ENCODE measurements at places on chromosomes 12 and 14.

DNA sequence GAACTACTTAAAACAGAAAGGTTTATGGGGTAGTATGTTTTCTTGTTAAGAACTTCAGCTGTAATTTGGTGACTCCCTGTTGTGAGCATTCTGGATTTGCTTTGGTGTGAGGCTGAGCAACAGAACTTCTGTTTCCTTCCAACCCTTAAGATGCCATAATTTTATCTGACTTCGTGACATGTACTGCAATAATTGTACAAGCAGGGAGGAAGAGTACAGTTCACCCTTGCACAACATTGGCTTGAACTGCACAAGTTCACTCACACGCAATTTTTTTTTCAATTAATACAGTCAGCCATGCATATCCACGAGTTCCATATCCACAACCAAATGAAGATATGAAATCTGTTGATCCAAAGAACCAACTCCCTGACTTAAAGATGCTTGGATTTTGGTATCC, 42.9 kb upstream of the ANKS1B start:
- no peak for DNase-seq

- no peak for DNase-seq
Measured at GRCh38 chr14:25349269-25349668, 299.3 kb upstream of the STXBP6 start.

- DNase-seq: no peak
Measured at GRCh38 chr12:115085594-115085993, 401.6 kb upstream of the TBX3 start.

GRCh38 chr12:68497702-68498101, 113.0 kb upstream of the RAP1B start:
- DNase-seq: no peak

GRCh38 chr14:104794099-104794498, 1.4 kb downstream of the AKT1 start:
- DNase-seq: no peak

- DNase-seq: no peak
Measured at GRCh38 chr12:104582739-104583138, 126.0 kb downstream of the CHST11 start.

DNA sequence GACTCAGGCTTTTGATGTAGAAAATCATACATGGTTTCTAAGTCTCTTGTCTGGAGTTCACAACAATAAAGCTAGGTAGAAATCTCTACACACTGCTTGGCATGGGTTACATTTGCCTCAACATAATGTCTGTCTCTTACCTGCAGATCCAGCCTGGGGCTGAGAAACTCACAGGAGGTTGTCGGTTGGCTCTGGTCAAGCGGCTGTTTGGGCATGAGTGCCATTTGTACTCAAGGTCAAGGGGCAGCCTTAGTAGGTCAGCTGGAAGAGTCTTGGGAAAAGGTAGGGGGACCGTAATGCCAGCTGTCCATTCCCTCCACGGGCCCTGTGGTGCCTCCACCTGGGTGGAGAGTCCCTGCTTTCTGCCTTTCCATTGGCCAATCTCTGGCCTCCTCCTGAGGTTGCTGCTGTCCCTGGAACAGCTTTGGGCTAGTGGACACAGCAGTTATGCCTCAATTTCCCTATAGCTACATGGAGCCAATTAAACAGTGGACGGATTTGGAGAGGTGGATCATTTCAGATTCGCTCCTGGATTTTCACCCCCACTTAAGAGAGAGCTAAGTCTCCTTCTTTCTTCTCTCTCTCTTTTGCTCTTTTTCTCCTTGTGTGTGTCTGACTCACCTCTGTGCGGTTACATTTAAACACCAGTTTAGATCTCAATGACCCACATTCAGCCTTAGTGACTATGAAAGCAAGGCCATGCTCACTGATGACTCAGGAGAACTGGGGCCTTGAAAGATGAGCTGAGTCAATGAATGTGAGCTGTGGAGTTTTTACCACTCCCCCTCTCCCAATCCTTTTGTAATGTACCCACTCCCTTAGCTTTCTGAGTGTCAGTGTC, 132.8 kb upstream of the HIF1A start:
- DNase-seq: no peak

GRCh38 chr14:104639471-104639870, 34.9 kb upstream of the TMEM179 start:
- DNase-seq: no peak

- DNase-seq: no peak
Measured at GRCh38 chr12:80015660-80016059, 80.8 kb upstream of the PPP1R12A start.

DNA sequence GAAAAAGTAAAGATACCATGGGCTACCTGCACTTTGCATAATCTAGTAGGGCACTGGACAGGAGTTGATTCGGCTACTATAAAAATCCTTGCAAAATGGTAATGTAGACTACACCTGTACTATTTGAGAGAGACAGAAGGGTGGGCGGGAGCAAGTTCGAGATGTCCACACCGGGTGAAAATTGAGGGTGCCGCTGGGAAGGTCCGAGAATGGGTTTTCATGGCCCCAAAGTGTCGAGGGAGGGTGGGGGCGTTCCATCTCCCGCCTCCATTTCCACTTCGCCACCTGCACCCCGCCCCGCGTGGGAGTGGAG, 648 bp downstream of the SNX6 start:
- DNase-seq: no peak

- DNase-seq: no peak
Measured at GRCh38 chr12:64528616-64529015, 76.7 kb downstream of the TBK1 start.

- DNase-seq: no peak
Measured at GRCh38 chr14:79161571-79161970, 991.4 kb downstream of the NRXN3 start.

- no peak for DNase-seq
Measured at GRCh38 chr14:61420326-61420725, 98.9 kb downstream of the PRKCH start.

DNA sequence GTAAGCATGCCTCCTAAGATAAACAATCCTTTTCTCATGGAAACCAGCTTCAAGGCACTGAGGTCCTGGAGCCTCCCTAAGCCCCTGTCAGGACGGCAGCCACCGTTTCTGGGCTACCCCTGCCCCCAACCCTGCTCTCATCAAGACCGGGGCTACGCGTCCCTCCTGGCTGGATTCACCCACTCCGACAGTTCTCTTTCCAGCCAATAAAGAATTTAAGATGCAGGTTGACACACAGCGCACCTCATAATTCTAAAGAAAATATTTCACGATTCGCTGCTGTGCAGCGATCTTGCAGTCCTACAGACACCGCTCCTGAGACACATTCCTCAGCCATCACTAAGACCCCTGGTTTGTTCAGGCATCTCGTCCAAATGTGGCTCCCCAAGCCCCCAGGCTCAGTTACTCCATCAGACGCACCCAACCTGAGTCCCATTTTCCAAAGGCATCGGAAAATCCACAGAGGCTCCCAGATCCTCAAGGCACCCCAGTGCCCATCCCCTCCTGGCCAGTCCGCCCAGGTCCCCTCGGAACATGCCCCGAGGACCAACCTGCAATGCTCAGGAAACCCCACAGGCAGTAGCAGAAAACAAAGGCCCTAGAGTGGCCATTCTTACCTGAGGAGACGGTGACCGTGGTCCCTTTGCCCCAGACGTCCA, 336.3 kb downstream of the TMEM121 start:
- no peak for DNase-seq

GRCh38 chr12:19398376-19399363, 40.6 kb upstream of the AEBP2 start:
- DNase-seq: no peak

DNA sequence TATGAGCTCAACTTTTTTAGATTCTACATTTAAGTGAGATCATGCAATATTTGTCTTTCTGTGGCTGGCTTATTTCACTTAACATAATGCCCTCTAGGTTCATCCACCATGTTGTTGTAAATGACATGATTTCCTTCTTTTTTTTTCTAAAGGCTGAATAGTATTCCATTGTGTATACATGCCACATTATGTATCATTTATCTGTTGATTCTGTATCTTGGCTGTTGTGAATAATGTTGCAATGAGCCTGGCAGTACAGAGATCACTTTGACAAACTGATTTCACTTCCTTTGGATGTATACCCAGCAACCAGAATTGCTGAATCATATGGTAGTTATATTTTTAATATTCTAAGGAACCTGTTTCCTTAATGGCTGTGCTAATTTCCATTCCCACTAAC, 19.1 kb downstream of the FBXW8 start:
- DNase-seq: no peak

- no peak for DNase-seq
Measured at GRCh38 chr12:66713984-66714383, 35.1 kb upstream of the GRIP1 start.

DNA sequence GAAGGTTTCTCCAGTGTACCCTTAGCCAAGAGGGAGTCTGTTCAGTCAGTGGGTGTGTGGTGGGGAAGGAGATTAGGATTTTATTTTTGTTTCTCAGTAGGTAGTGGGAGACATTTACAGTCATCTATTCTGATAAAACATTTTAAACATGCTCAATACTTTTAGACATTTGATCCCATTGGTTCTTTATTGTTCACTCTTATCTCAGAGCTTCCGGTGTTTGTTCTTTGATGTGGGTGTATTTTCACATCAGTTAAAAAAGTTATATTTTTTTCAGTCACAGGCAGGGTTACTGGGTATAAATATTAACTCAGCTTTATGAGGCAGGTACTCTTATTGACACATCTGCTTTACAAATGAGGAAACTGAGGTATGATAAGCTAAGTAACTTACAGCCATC, 43.3 kb upstream of the LRRK2 start:
- no peak for DNase-seq

- DNase-seq: no peak
Measured at GRCh38 chr12:71840231-71840847, 780 bp downstream of the TBC1D15 start.

- no peak for DNase-seq
Measured at GRCh38 chr14:69242311-69243224, 17.4 kb upstream of the GALNT16 start.

DNA sequence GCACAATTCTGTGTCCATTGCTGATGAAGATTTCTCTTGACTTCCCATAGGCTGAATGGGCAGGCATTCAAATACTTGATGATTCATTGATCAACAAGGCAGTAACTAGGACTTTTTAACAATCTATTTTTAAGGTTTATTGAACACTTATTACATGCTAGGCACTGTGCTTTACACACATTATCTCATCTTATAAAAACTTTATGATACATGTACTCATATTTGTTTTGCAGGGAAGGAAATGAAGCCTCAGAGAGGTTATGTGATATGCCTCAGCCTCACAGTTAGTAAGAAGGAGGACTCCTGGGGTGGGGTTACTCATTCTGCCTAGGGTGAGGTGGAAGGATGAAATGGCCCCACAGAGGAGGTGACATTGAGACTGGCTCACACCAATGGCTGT, 12.9 kb upstream of the EMP1 start:
- DNase-seq: no peak

DNA sequence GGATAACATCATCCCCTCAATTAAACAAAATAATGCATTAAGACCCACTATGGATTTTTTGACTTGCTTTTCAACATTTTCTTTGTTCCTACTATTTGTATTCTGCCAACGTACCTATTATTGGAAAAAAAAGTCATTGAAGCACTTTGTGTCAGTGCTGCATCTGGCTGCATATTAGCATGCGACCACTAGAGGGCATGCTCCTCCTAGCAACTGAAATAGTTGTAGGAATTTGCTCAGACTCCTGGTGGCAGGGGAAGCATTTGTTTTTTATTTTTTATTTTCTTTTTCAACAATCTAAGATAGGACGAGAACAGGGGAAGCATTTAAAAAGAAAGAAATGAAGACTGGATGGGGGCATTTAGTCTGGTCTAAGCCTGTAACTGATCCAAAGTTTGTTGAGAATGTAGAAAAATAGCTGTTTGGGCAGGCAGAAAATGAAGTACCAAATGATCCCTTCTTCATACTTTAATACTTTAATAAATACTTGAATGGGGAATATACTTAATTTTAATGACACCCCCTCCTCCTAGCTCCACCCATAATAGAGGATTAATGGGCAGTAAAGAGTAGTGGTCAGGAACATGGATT, 14.5 kb upstream of the CLEC4A start:
- peak; percentile 39 for DNase-seq

DNA sequence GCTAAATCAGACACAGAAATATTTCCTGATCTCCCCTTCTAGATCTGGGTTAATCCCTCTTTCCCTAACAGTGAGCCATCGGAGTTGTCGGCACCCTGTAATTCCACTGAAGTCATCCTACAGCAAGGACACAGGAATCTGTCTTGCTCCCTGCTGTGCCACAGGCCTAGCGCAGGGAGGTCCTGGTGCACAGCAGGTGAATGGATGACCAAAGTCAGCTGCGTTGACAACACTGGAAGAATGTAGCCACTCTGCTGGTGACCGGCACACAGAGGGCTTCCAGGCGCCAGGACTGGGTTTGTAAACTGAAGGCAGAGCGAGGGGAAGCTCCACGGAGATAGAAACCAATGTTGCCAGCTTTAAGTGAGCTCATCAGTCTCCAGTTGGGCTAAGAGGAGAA, 23.6 kb downstream of the TMEM229B start:
- DNase-seq: no peak

DNA sequence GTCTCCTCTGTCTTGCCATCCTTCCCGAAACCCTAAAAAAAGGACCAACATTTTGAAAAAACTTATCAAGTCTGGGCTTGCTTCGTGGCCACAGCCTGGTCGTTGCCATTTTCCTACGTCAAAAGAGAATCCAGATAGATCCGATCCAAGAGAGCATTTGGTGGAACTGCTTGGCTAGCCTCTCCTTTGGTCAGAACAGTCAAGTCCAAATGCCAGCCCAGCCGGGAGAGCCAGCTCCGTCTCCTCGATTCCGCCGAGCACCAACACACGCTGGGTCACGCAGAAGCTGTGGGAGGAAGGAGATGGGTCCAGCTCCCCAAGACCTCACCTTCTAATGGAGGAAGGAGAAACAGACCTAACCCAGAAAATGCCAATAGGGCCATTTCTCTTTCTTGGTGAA, 9.3 kb upstream of the PRIMA1 start:
- no peak for DNase-seq

DNA sequence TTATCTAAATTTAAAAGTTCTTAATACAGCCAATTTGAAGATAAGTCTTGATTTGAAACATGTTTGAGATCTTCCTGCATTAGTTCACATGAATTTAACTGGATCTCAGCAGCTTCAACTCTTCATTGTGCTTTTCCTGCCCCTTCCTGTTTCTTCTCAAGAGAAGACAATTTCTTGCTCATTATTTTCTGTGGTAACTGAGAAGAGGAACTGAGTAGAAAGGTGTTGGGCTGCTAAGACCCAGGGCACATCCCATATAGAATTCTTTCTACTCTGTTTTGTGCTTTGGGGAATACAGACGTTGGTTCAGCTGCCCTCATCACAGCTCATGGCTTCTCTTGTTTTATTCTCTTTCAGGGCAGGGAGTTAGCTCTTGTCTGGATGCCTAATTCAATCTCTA, 110.2 kb downstream of the SNAPC1 start:
- no peak for DNase-seq

DNA sequence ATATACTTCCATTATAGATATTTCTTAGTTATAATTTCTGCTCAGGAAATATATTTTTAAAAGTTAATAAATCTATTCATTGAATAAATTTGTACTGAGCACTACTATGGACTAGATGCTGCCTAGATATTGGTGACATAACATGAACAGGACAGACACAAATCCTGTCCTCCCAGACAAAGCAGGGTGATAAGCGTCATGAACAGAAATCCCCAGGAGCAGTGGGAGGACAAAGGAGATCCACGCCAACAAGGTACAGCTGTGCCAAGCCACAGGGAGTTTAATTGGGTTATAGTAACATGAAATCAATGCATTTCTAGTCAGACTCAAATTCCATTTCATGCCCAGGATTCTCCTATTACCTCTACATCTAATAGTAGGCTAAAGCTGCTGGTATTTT, 171.8 kb upstream of the CPNE8 start:
- DNase-seq: no peak
